ENCODE measurements at places on chromosomes 5 and 9.

GRCh38 chr5:140424135-140424534 lies 22.5 kb downstream of the ANKHD1 start:
- DNase-seq: no peak

- no peak for DNase-seq
Measured at GRCh38 chr5:76273206-76273885, 129.7 kb upstream of the IQGAP2 start.

- DNase-seq: no peak
Measured at GRCh38 chr5:54090495-54091120, 219.8 kb downstream of the ARL15 start.

GRCh38 chr5:3600106-3601060 lies 4.8 kb downstream of the IRX1 start:
- no peak for DNase-seq

DNA sequence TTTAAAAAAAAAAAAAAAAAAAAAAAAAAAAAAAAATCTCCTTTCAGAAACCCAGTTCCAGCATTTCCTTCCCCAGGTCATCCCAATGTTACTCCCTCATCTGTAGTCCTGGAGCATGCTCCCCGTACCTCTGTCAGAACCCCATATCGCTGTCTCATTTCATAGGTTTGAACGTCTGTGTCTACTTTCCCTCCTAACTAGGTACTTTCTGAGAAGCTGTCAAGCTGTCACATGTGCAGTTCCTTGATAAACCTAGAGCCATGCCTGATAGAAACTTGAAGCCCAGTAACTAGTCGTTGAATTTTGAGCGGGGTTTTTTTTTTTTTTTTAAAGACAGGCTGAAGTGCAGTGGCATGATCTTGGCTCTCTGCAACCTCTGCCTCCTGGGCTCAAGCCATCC lies 15.6 kb downstream of the EXOSC3 start:
- no peak for DNase-seq

DNA sequence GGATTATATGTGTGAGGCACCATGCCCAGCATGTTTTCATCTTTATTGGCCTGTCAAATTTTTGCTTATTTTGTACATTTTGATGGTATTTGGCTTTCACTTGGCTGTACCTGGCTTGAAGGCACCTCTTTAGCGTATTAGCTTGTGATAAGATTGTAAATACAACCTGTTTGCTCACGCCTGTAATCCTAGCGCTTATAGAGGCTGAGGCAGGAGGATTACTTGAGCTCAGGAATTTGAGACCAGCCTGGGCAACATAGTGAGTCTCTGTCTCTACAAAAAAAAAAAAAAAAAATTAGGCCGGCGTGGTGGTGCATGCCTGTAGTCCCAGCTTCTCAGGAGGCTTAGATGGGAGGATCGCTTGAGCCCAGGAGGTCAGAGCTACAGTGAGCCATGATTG lies 11.3 kb downstream of the SEC24A start:
- no peak for DNase-seq

- DNase-seq: no peak
Measured at GRCh38 chr9:134899818-134900217, 17.9 kb downstream of the FCN1 start.

GRCh38 chr9:33264003-33264472 lies 470 bp downstream of the BAG1 start:
- DNase-seq: peak; percentile 19

GRCh38 chr5:104513121-104513602 lies 950.6 kb upstream of the NUDT12 start:
- no peak for DNase-seq

- no peak for DNase-seq
Measured at GRCh38 chr5:146448783-146449519, 1.8 kb downstream of the TCERG1 start.

- DNase-seq: no peak
Measured at GRCh38 chr9:27365707-27366376, 68.9 kb upstream of the EQTN start.

DNA sequence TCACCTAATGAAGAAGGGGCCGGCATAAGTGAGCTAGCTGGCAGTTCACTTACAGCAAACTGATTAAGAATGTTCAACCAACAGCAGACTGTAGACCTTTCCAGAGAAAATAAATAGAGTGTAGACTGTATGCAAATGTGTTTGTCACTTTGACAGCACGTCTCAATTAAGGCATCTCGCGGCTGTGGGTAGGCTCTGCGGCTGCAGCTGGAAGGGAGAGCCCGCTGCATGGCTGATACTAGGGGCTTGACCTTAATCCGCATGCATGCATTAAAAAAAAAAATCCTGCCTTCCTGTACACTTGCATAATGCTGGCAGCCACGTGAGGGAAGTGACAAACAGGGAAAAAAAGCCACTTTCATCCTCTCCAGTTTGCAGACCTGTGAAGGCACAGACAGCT lies 82.3 kb downstream of the CRB2 start:
- DNase-seq: no peak

GRCh38 chr5:131378721-131379541 lies 115.1 kb downstream of the CDC42SE2 start:
- no peak for DNase-seq

DNA sequence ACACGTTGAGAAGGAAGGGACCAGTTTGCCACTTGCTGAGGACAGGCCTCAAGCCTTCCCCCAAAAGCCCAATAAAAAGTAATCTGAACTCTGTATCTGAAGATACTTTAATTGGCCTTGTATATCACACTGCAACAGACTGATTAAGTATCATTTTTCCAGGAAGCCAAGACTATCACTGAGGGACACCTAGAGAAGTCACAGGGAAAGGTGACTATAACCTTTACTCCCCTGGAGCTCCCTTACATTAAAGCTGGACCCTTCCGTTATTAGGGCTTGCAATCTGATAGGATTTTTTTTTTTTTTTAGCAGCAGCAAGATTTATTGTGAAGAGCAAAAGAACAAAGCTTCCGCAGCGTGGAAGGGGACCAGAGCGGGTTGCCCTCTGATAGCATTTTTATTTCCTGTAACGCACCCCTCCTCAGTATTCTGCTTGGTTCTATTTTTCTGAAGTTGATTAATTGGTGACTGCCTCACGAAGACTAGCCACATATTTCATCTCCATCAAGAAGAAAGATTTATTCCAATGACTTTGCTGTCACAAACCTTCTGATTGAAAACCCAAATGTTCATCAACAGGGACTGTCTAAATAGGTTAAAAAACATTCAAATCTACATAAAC lies 2.7 kb downstream of the CDC14B start:
- no peak for DNase-seq

DNA sequence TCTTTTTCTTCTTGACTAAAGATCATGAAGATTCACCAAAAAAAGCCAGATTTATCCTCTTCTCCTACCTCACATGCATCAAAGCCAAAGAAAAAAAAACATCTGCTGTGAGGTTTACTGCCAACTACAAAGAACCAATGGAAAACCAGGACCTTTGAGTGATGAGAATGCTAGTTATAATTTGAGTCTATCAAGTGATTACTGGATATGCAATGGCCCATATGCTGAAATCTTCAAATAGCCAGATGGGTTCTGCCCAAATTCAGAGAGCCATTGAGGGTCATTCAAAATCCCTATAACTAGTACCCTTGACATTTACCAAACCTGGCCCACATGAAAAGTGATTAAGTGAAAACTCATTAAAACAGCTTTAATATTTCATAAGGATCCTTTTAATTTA lies 78.4 kb upstream of the ACO1 start:
- no peak for DNase-seq

- peak; percentile 38 for DNase-seq
Measured at GRCh38 chr9:70589571-70590314, 175.3 kb upstream of the KLF9 start.

DNA sequence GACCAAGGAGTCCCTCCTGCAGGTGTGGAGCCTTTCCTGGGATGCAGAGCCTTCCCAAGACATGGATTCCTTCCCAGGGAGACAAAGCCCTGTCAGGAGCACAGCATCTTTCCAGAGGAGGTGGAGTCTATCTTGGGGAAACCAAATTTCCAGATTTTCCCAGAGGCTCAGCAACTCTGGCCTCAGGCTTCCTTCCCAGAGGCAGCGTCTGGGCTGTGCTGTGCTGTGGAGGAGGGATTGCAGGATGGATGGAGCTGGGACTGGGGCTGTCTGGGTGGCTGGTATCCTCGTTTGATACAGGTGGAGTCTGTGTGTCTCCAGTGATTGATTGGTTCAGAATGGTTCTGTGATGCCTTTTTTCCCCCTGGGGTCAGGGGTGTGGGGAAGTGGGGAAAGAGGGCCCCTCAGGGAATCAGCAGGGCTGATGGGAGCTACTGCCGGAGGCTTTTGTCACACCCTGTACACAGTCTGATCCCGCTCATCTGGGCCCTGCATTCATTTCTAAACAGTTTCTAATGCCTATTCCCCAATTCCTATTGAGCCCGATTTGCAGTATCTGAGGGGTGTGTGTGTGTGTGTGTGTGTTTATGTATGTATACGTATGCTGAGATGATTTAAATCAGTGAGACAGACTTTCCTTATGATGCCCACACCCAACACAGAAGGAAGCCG lies 16.0 kb downstream of the OR13J1 start:
- DNase-seq: no peak

- DNase-seq: no peak
Measured at GRCh38 chr5:67181648-67182221, 14.9 kb downstream of the CD180 start.

GRCh38 chr5:52743970-52744369 lies 43.7 kb upstream of the ITGA1 start:
- no peak for DNase-seq

GRCh38 chr5:88675708-88676636 lies 207.0 kb downstream of the MEF2C start:
- no peak for DNase-seq

- no peak for DNase-seq
Measured at GRCh38 chr5:31415009-31415923, 116.6 kb downstream of the DROSHA start.

DNA sequence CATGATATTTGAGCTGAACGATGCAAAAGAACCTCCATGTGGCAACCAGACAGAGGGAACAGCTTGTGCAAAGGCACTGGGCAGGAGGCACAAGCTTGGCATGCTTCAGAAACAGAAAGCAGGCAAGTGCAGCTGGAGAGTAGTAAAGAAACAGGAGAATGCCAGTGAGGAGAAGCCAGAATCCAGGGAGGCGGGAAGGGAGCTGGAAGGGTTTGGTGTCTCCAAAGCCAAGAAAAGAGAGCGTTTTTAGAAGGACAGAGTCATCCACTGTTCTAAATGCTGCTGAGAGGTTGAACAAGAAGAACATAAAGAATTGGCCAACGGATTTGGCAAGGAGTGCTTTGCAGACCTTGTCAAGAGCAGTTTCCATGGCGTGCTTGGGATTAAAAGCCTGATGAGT lies 124.7 kb downstream of the TLE1 start:
- no peak for DNase-seq

DNA sequence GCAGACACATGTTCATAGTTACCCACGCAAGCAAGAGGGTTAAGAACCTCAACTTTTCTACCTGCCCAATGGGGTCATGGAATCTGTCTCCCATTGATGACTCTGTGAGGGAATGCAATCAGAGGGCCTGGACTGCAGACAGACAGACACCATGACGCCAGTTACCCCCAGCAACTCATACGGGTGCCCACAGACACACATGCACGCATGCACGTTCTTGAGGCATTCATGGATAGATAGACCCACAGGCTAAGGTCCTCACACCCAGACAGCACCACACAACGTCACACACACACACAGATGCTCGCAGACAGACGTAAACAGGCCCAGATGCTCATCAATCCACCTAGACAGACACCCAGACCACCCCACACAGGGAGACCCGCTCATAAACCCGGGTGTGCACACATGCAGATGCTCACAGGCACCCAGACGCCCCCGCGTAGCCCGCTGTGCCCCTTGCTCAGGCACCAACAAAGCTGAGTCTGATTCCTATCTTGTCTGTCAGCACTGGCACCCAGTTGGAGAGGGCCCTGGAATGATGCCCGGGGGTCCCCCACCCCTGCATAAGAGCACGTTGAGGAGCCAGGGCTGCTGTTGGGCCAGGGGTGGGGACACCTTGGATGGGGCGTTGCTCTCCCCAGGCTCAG lies 23.6 kb downstream of the LHX2 start:
- no peak for DNase-seq

- no peak for DNase-seq
Measured at GRCh38 chr9:33466565-33467495, 6.9 kb downstream of the NOL6 start.

GRCh38 chr5:151617383-151617840 lies 26.3 kb upstream of the FAT2 start:
- DNase-seq: no peak

DNA sequence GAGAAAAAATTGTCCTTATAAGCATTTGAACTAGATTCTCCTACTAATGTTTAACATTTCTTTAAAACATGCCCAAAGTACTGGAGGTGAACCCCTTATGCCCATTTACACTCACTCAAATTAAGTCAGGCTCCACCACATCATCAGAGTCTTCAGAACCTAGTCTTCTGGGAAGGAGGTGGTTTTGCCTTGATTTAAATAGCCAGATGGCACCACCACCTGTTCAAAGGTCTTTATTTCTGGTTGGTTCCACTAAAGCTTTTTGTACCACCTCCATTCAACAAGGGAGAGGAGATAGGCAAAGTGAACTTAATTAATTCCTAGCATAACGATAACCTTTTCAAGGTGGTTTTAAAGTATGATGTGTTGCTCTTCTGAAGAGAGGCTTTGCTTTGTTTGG lies 189.5 kb downstream of the SLF1 start:
- no peak for DNase-seq

GRCh38 chr9:136711751-136712689 lies at the start of gene DIPK1B:
Gene DIPK1B (plus strand): TSS chr9:136712572. CDS start chr9:136712666, 94 bp downstream.
- no peak for DNase-seq

GRCh38 chr9:14967450-14968321 lies 57.5 kb upstream of the FREM1 start:
- DNase-seq: no peak

DNA sequence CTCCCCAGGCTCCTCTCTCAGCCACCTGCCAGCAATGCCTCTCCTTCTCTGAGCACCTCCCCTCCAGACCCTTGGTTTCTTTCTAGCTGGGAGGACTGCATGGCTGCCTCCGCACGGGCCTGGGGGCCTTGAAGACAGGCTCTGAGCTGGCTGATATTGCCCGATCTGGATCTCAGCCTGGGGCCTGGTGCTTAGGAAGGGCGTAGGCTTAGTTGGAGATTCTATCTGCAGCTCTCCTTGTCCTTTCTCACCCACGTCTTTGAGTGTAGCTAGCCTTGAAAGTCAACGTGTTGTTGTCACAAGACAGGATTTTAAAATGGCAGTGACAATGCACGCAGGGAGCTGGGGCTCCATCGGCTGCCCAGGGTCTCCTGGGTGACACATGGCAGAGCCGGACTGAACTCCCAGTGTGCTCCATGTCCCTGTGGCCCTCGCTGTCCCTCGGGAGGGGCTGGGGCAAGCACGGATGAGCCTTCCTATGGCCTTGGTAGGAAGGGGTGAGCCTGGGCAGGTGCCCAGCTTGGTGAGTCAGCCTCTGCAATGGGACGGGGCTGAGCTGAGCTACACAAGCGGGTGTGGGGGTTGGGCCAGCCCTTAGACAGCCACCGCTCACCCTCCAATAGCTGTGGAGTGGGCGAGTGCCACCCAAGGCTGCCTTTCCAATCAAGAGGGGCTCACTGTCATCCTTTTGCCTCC lies 9.4 kb downstream of the ADAMTSL2 start:
- no peak for DNase-seq

All from thoracic aorta (tissue), 2 donors.